GM12891 (cell line): ENCODE measurements at places on chromosomes 12 and 14.

GRCh38 chr12:130813949-130814348 is 25.1 kb downstream of the STX2 start:
- DNase-seq: no peak

GRCh38 chr12:99142651-99143050 is 497.6 kb downstream of the APAF1 start:
- no peak for DNase-seq

- no peak for DNase-seq
Measured at GRCh38 chr14:92531106-92531873, 17.7 kb downstream of the RIN3 start.

DNA sequence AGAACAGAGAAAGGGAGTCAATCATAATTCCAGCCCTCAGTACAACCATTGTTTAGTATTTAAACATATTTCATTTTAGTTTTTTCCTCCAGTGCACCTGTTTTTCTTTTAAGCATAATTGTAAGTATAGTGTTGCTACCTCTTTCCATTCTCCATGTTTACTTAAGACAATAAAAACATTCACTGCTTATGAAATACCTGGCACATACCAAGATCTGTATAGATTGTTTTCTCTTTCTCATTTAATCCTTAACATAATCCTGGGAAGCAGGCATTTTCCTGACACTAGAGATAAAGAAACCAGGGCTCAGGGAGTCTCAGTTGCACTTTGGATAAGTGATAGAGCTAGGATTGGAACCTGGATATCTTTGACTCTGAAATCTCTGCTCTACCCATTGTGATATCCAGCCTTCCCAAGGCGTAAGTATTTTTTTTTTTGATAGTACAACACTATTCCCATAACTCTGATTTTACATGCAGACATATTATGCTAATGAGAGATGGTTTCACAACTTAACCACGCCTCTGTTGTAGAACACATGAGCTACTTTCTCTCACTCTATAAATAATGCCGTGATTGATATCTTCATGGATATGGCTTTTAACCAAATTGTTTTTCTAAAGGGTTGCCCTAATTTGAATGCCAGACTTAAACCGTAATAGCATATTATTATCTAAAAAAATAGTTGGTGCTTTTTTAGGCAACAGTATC is 11.8 kb upstream of the KRT7 start:
- DNase-seq: no peak

GRCh38 chr14:78316052-78316451 is 145.9 kb downstream of the NRXN3 start:
- no peak for DNase-seq
